Neural crest cell (in vitro differentiated cells): ENCODE measurements at places on chromosomes 5 and 9.

DNA sequence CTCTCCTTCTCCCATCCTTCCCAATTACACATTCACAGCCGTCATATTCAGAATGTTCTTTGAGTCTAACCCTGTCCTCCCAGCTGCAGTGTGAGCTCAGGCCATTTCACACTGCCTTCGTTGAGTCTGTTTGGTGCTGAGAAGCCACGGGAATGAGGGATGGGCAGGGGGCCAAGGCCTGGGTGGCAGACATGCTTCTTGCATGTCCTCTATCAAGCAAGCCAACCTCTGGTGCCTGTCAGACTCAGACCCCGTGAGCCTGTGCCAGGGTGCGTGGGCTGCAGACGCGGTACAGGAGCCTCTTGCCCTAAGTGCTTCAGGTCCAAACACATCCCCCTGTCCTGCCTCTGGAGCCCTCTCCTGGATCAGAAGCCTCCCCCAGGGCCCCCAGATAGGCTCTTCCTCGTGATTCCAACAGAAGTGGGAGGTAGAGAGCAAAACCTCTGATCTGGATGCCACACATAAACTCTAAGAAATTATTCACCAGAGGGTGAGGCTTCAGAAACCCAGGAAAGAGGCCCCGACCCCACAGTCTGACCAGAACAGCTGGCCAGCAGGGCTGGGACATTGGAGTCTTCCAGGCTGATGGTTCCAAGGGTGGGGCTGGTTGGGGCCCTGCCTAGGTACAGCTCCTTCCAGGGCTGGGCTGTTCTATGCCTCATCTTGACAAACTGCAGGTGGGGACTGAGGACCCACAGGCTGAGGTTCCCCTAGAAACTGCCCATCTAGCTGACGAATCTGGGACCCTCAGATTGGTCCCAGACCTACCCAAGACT, 46.7 kb upstream of the CDKN2AIPNL start:
- DNase-seq = no peak

- no peak for DNase-seq
These were observed 268.5 kb upstream of the NMUR2 start for GRCh38 chr5:152673601-152674000.

DNA sequence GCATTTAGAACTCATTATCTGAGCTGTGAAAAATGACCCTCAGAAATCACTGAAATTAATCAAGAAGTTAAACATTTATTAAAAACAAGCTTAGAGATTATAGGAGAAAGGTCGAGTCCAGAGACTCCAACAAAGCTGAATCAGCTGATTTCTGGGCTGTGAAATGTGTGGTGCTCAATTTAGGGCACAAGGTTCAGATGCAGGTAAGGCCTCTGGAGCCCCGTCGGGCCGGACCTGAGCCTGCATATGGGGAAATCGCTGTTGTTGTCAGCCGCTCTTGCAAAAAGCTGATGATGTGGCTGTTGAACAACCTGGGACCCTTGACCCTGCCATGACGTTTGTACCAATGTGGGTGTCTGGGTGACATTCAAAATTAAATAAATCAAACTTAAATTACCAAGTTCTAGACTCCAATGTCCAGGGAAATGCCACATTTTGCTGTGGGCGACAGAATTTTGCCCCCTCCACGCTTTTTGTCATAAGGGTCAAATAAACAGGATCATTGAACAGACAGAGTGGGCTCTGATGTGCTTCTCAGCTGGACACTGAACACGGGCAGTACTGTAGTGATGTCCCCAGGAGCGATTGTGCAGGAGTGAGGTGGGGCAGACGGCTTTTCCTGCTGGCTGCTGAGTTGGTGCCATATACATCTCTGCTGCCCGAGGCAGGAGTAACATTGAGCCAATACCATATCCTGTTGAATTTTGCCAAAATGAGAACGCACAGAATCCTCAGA, 27.2 kb upstream of the FBP1 start:
- no peak for DNase-seq

DNA sequence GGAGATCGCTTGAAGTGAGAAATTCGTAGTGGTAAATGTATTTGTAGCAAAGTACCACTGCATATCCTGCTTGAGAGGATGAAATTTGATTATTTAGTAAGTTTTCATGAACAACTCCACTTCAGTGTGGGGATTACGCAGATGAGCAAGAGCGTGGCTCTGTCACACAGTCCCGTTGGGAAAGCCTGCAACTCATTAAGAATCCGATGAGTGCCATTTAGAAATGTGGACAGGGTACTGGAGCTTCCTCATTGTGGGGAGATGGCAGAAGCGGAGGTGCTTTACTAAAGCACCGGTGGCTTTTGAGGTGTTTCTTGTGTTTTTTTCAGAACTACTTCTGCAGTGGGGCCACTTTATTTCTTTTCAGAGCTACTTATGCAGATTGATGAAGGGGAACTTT, 1.4 kb downstream of the TJP2 start:
- DNase-seq = no peak
